ENCODE measurements at places on chromosomes 12 and 14. TPM values are rescaled to one million over a fixed set of nuclear protein-coding genes. Genes with fewer than 3 reads are reported as not detected.

DNA sequence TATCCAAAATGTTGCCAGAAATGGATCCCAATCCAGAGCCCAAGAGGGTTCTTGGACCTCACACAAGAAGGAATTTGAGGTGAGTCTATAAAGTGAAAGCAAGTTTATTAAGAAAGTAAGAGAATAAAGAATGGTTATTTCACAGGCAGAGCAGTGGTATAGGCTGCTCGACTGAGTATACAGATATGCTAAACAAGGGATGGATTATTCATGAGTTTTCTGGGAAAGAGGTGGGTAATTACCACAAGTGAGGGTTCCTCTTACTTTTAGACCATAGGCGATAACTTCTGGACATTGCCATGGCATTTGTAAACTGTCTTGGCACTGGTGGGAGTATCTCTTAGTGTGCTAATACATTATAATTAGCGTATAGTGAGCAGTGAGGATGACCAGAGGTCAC lies 73.6 kb downstream of the ETNK1 start:
- DNase-seq, result no peak

OSGEP gene
- total RNA-seq, result 32.6 TPM

DNA sequence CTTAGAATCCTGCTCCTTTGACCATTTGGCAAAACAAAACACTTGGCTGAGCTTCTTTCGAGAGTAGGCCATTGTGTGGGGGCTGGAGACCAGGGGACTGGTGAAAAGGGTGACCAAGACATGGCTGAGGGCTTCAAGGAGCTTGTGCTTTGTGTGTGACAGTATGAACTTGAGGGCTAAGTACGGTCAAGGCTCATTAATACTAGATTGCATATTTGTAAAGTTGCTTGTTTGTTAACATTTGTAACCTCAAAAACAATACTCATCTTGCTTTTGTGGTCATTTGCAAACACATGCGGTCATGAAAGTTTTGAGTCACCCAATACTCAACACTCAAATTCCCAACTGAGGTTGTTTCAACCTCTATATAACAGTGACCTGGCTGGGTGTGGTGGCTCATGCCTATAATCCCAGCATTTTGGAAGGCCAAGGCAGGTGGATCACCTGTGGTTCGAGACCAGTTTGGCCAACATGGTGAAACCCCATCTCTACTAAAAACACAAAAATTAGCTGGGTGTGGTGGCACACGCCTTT lies 42.5 kb downstream of the ZFYVE26 start:
- DNase-seq, result no peak

- DNase-seq, result no peak
Observed at GRCh38 chr14:55332654-55333570, 61.7 kb downstream of the FBXO34 start.

ADSS1 gene
- 98.8 TPM for total RNA-seq

DNA sequence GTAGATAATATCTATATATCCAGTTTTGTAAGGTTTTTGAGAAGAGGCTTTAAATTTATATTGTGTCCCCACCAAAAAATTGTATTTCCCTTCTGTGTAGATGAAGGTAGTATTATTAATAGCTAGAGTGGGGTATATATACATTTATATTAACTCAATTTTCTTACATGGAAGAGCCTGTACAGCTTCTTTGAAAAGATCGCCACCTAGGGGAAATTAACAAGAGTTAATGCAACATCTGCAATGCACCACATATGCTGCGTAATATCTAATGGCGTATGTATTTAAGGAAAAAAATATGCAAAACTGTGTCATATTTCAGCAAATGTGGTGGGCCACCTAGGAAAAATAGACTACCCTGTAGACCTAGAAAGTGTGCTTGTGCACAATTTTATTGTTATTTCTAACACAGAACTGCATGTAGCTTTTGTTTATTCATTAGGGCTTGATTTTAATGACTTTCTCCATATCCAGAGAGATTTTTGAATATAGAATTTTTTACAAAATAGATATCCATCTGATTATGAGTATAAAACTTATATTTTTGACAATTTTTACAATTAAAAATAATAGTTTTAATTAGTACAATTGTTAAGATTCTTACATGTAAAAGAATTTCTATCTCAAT lies 14.0 kb downstream of the CCER1 start:
- peak; percentile 61 for DNase-seq

HOXC6 gene
- not detected for total RNA-seq

GRCh38 chr12:81987371-81987770 lies 228.2 kb upstream of the PPFIA2 start:
- DNase-seq, result peak; percentile 11

GRCh38 chr12:7131502-7131866 lies 1.3 kb downstream of the CLSTN3 start:
- DNase-seq, result no peak

MANSC1 gene
- total RNA-seq, result 6.4 TPM

GLIPR1 gene
- total RNA-seq, result 6.6 TPM

DNA sequence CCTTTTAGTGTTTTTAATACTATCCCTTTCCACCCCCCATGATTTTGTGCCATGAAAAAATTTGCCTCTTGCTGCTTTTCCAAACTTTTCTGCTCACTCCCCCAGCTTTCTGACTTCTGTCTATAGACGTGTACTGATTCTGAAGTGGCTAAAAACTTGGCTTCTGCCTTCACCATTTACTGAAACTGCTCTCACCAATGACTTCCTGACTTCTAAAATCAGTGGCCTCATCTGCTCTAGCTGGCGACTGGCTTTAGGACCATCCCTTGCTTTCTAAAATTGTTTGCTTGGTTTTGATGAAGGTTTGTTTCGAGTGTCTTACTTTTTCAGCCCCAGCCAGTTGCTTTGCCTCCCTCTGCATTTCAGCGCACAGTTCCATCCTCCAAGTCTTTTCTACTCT lies 145.3 kb downstream of the HELB start:
- DNase-seq, result no peak

Data from tongue (tissue), 3 donors.